ENCODE measurements at places on chromosomes 4 and X.

DNA sequence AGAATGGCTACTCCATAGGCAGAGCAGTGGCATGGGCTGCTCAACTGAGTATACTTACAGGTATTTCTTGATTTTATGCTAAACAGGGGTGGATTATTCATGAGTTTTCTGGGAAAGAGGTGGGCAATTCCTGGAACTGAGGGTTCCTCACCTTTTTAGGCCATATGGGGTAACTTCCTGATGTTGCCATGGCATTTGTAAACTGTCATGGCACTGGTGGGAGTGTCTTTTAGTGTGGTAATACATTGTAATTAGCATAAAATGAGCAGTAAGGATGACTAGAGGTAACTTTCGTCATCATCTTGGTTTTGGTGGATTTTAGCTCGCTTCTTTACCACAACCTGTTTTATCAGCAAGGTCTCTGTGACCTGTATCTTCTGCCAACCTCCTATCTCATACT, 48.2 kb upstream of the HPSE start:
- DNase-seq, result no peak

DNA sequence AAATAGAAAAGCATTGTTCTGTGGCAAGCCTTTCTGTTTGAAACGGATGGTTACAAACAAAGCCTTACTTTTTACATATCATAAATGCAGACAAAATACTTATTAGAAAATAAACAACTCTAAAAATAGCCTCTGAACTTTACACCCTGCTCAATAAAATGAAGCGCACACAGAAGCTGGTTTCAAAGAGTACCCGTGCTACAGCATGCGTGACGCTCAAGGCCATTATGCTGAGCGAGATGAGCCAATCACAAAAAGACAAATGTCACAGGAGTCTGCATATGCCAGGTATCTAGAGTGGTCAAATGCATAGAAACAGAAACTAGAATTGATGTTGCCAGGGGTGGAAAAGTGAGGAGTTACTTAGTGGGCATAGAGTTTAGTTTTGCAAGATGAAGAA, 326.5 kb upstream of the GATB start:
- DNase-seq, result no peak

DNA sequence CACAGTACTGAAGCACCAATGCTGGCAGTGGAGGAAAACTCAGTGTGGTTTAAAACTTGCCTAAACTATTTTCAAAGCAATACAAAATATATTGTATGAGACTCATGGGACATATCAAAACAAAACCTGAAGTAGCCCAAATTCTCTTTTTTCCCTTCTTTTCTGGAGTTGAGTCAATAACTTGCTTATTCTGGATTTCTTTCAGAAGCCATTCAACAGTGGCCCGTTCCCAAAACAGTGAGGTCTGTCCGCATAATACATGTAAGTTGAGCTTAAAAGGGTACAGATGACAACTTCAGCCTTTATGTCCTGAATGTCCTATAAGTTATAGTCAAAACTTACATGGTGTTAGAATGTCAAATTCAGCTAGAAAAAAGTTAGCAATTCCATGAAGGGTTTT, 100.8 kb downstream of the SHISA3 start:
- no peak for DNase-seq

DNA sequence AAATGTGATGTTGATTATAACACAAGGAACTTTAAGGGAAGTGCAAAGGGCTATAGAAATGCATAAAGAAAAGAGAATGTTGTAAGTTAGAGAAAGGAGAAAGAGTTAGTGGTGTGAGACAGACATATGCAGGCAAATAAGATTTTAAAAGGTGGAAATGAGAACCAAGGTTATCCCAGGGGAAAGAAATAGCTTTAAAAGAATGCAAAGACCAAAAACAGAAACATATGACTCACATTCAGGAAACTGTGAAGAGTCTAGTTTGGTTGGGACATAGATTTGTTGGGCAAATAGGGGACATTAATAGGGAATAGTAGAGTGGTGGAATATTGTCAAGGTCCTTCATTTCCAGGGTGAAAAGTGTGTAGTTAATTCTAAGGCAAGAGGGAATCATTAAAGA, 52.4 kb downstream of the MAPK10 start:
- no peak for DNase-seq

DNA sequence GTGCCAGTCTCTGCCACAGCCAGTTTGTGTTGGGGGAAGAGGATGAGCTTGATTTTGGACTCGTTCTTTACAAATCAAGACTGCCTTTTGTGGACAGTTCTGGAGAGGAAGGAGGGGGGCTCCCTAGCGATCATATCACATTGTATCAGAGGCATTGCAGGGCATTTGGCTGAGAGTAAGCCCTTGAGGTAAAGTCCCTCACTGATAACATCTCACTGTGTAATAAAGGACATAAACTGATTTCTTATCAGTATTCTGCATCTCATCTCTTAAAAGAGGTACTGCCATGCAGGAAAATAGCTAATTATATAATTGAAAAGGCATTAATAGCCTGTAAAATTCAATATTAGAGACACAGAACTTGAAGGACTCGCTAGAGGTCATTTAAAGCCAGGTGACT, 6.1 kb upstream of the IGFBP7 start:
- no peak for DNase-seq

Measured in CD8-positive, alpha-beta T cell (primary cell).